GM23338 (cell line): ENCODE measurements at places on chromosomes 11 and 22. TPM values are rescaled to one million over a fixed set of nuclear protein-coding genes. Genes with fewer than 3 reads are reported as not detected.
A peak's percentile ranks its signal among the peaks of the same experiment; 100 is the strongest.

Gene MS4A7
- 0.07 TPM in 1 of 2 replicates, not detected in the other for total RNA-seq

Gene KCNJ4
- 1.3 TPM in 2 replicates for total RNA-seq

Gene CNIH2
- 9.2 and 10.8 TPM in 2 replicates for total RNA-seq

Gene FGF19
- total RNA-seq = 27.4 and 36.1 TPM in 2 replicates

GRCh38 chr22:47030143-47030661 lies 267.8 kb downstream of the TBC1D22A start:
- no peak overlapping the region for H3K4me3 ChIP-seq
- no peaks in the 10 kb centered on the region for H3K27me3 ChIP-seq

DNA sequence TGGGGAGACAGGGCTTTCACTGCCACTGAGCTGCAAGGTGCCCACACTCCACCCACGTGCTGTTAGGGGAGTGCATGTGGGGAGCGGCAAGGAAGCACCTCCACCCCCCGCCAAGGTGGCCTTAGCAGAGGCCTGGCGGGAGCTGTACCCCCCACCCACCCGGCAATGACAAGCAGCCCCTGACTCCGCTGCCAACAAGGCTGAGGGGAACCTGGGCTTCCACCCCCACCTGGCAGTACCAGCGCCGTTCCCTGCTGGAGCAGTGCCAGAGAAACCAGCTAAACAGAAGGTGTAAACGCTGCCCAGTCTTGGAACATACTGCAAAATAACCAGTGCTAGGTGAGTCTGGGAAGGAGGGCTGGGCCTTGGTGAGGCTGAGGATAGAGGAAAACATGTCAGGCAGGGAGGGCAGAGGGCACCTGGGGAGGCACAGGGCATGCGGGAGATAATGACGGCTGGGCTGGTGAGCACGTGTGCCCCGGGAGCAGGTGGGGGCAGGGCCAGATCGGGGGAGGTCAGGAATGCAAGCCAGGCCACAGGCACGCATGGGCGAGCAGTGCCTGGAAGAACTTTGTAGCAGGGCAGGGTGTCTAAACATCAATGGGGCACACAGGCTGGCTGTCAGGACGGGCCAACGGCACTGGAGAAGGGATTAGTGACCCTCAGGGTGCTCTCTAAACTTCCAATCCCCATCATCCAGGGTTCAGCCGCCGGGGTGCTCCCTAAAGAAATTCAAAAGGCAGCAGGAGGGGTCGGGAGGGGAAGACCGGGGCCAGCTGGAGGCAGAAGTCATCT lies 6.6 kb downstream of the CERK start:
- peak; percentile 50 for DNase-seq
- H3K36me3 ChIP-seq = no peaks in the 10 kb centered on the region
- H3K4me1 ChIP-seq = peaks cover 10% of the 10 kb centered on the region
- no peak overlapping the region for H3K27ac ChIP-seq
- H3K4me3 ChIP-seq = no peak overlapping the region
- H3K27me3 ChIP-seq = no peaks in the 10 kb centered on the region

- H3K36me3 ChIP-seq = no peaks in the 10 kb centered on the region
- peak overlapping the region; percentile 76 for H3K4me3 ChIP-seq
- DNase-seq = peak; percentile 13
Observed at GRCh38 chr11:24496386-24496735, 492 bp upstream of the LUZP2 start.

DNA sequence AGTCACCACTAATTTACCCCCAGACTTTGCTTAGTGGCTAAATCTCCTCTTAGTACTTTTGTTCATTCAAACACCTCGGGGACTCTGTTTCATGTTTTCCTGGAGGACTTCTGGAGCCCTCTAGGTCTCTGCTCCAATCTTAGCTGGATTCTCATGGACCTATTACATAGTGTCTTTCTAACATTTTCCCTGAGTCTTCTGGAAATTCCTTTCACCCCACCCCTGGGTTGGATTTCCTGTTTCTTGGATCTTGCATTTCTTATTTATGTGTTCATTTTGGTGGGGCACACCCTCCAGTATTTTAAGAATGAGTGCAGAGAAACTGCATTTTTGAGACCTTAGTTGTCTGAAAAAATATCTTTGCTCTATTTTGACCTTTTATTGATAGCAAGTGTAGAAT lies 220.1 kb downstream of the BLID start:
- peaks cover 21% of the 10 kb centered on the region; the same call in 1 of the 2 replicates for H3K4me1 ChIP-seq
- no peak overlapping the region for H3K4me3 ChIP-seq
- H3K36me3 ChIP-seq = no peaks in the 10 kb centered on the region
- H3K27me3 ChIP-seq = no peaks in the 10 kb centered on the region
- H3K27ac ChIP-seq = no peak overlapping the region

- H3K27me3 ChIP-seq = 0 out of 2 replicates have a peak, but pooled peaks cover 12% of the 10 kb centered on the region
- H3K36me3 ChIP-seq = no peaks in the 10 kb centered on the region
- H3K27ac ChIP-seq = no peak overlapping the region
Observed at GRCh38 chr11:20226933-20227332, 66.7 kb upstream of the DBX1 start.

DNA sequence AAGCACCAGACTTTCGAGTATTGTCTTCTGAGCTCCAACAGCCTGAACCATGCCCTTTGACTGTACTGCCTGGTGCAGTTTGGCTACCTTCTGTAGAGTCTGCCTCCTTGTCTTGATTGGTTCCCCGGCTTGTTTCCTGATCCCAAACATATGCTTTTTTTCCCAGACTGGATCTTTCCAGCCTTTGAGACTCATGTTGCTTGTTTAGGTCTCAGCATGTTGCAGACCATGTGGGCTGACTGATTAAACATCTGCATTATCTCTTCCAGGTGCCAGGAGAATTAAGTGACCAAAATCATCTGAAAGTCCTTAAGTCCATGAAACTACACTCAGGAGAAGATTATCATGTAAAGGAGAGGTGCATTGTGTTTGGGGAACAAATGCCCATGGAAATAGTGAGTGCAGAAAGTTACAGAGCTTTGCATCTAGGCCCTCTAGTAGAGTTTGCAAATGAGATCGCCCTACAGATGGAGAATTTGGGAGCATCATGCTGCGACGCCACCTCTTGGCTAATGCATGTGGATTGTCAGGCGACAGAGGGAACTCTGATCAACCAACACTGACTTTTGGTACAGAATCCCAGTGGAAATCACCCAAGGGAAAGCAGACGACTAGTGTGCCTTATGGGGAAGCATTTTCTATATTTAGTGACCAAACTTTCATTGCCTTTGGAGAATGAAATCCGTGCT lies 188.8 kb downstream of the BLID start:
- H3K27me3 ChIP-seq = peaks cover 8% of the 10 kb centered on the region; the same call in 1 of the 2 replicates
- DNase-seq = peak; percentile 20
- peaks cover 26% of the 10 kb centered on the region for H3K4me1 ChIP-seq

GRCh38 chr22:29310065-29310862 lies 3.8 kb downstream of the GAS2L1 start:
- peaks cover 13% of the 10 kb centered on the region; the same call in 1 of the 2 replicates for H3K4me1 ChIP-seq
- peaks cover 27% of the 10 kb centered on the region for H3K27me3 ChIP-seq
- no peaks in the 10 kb centered on the region for H3K36me3 ChIP-seq
- H3K27ac ChIP-seq = no peak overlapping the region
- no peak overlapping the region for H3K4me3 ChIP-seq

DNA sequence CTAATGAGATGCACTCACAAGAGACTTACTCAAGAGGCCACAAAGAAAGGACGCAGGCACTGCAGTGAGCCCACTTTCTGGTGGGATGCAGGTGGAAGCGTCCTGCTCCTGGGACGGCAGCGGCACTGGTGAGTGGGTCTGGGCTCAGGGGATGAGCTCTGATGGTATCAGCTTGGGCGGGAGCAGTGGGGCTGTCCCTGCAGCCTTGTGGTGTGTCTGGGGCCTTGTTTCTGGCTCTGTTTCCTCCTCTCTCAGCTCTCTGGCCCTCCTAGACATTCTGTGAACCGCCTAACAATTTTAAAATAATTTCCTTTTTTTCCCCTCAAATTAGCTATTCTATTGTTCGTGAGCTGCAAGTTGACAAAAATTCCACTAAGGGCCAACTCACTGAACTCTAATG lies 8.8 kb upstream of the ST14 start:
- no peaks in the 10 kb centered on the region for H3K27me3 ChIP-seq
- H3K27ac ChIP-seq = peak overlapping the region; percentile 70; the same call in 1 of the 2 replicates
- H3K4me1 ChIP-seq = peaks cover 5% of the 10 kb centered on the region
- no peak overlapping the region for H3K4me3 ChIP-seq

DNA sequence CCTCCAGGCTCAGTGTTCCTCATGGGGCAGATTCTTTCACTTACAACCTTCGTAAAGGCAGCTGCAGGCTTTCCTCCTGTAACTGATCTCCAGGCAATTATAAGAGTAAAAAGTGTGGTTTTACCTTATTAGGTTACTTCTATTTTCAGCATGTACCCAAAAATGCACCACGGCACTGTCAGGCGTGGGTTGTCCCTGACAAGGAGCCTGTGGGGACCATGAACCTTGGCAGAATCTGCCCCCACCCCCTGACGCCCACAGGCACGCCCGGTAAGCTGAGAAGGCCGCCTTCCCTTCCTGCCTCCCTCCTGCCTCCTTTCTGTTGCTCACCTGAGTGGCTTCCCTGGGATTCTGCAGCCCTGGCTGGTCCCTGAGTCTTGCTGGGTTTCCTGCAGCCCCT lies 1383.3 kb downstream of the TBC1D22A start:
- no peak overlapping the region for H3K4me3 ChIP-seq
- no peaks in the 10 kb centered on the region; the same call in 1 of the 2 replicates for H3K4me1 ChIP-seq
- H3K27me3 ChIP-seq = no peaks in the 10 kb centered on the region
- no peaks in the 10 kb centered on the region for H3K36me3 ChIP-seq

- H3K36me3 ChIP-seq = no peaks in the 10 kb centered on the region
- H3K27me3 ChIP-seq = no peaks in the 10 kb centered on the region
- peaks cover 36% of the 10 kb centered on the region for H3K4me1 ChIP-seq
- DNase-seq = no peak
Observed at GRCh38 chr22:29150701-29151100, 55.0 kb upstream of the EMID1 start.

- no peak overlapping the region for H3K4me3 ChIP-seq
- no peaks in the 10 kb centered on the region for H3K27me3 ChIP-seq
- peaks cover 1% of the 10 kb centered on the region; the same call in 1 of the 2 replicates for H3K4me1 ChIP-seq
- DNase-seq = no peak
- no peaks in the 10 kb centered on the region for H3K36me3 ChIP-seq
Observed at GRCh38 chr11:72897506-72897905, 83.3 kb downstream of the ATG16L2 start.

DNA sequence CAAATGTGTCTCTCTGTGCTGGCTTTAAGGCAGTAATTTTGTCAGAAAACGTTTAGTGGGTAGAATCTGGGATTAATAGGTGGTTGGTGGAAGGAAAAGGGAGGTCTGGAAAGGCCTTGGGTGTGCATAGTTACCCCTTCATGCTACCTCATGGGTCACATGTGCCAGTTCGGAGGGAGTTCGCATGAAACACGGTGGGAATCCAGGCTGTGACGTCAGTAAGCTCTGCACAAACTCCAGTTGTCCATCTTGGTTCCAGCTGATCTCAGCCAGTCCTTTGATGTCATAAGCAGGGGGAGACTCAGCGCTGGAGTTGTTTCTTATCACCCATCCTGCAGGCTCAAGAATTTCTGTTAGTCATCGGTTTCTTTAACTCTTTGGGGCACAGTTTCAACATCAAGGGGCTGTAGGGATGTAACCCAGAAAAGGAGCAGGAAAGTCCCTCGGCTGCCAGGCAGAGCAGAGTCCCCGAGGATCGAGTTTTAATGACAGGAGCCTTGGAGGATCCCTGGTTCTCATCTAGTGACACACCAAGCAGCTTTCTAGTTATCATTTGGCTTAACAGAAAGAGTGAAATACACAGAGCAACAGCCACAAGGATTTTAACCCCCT lies 28.9 kb downstream of the MOV10L1 start:
- H3K36me3 ChIP-seq = no peaks in the 10 kb centered on the region
- no peaks in the 10 kb centered on the region for H3K27me3 ChIP-seq
- no peaks in the 10 kb centered on the region for H3K4me1 ChIP-seq
- DNase-seq = no peak
- H3K27ac ChIP-seq = no peak overlapping the region

GRCh38 chr11:103378931-103379330 lies 269.7 kb downstream of the DYNC2H1 start:
- no peaks in the 10 kb centered on the region for H3K4me1 ChIP-seq
- no peak for DNase-seq
- no peaks in the 10 kb centered on the region for H3K27me3 ChIP-seq
- H3K36me3 ChIP-seq = peaks cover 7% of the 10 kb centered on the region; the same call in 1 of the 2 replicates
- no peak overlapping the region for H3K27ac ChIP-seq

DNA sequence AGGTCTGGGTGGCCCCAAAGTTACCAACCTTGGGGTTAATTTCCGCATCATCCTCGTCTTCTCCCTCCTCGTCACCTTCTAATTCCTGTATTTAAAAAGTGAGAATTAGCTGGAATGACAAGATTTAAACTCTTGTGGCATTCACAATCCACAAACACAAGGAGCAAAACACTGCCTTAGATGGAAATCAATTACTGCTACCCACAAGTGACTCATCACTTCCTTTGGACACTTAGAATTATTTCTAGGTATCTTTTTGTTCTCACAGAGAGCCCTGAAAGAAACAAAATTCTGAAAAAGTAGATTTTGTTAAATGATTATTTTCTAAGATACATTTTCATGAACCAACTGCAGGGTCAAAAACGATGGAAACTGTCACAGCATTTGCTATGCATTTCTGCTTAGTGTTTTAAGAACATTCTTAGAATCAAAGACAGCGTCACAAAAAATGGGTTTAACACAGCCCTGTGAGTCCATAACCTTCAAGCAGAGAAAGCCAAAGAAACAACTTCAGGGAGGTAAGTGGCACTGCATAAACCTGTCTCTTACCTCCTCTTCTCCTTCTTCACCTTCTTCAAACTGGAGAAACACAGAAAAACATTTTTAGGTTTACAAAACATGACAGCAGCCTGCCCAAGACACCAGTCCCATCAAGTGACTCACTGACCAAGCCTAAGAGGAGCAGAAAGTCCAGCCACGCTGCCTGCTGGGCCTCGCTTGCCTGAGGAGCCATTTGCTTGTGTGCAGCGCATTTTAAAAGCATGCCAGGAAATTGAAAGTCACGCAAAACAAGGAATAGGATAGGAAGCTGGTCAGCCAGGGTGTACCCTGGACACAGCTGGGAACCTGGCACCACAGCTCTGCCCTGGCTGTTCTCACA lies 22.3 kb upstream of the PHLDA2 start:
- H3K27ac ChIP-seq = peak overlapping the region; percentile 72
- peaks cover 60% of the 10 kb centered on the region for H3K36me3 ChIP-seq
- DNase-seq = no peak
- H3K4me3 ChIP-seq = no peak overlapping the region
- H3K4me1 ChIP-seq = peaks cover 17% of the 10 kb centered on the region

GRCh38 chr11:59255281-59255680 lies 42.6 kb upstream of the MPEG1 start:
- H3K27ac ChIP-seq = no peak overlapping the region
- peak overlapping the region; percentile 43 for H3K4me3 ChIP-seq
- peaks cover 5% of the 10 kb centered on the region for H3K4me1 ChIP-seq
- no peaks in the 10 kb centered on the region for H3K36me3 ChIP-seq
- no peaks in the 10 kb centered on the region for H3K27me3 ChIP-seq

DNA sequence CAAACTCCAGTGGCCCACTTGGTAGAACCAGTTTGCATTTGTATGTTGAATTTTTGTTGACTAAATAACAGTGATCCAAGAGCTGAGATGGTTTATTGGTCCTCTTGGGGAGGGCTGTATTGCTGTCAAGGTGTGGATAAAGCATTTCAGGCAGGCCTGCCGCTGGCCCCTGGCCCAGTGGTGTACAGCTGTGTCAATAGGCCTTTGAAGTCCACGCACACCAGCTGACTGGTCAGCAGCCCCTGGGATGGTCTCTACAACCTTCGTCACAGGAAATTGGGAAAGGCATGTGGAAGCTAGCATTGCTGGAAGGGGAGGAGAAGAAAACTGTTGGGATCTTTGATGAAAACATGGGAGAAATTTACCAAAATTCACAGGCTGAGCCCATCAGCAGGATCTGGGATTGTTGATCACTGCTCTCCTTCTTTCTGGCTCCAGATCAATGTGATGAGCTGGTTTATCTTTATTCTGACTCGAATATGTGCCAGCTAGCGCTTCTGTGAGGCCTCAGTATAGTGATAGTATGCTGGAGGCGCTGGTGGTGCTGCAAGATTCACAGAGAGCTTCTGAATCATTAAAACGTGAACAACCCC lies 12.5 kb upstream of the E2F8 start:
- H3K27ac ChIP-seq = no peak overlapping the region
- H3K4me1 ChIP-seq = no peaks in the 10 kb centered on the region
- no peaks in the 10 kb centered on the region for H3K36me3 ChIP-seq
- H3K27me3 ChIP-seq = no peaks in the 10 kb centered on the region
- H3K4me3 ChIP-seq = no peak overlapping the region
